Bladder microvascular endothelial cell (primary cell): ENCODE measurements at places on chromosomes 7 and 10. TPM values are rescaled to one million over a fixed set of nuclear protein-coding genes. Genes with fewer than 3 reads are reported as not detected.

The PRPS1L1 gene
- total RNA-seq = not detected in 2 replicates

The TRIM50 gene
- total RNA-seq = not detected in 2 replicates

The OR6V1 gene
- total RNA-seq = not detected in 2 replicates

The CCL24 gene
- total RNA-seq = not detected in 2 replicates

The C7orf33 gene
- not detected in 2 replicates for total RNA-seq

The COL17A1 gene
- 0.49 and 0.88 TPM in 2 replicates for total RNA-seq

The TBC1D12 gene
- total RNA-seq = 10.5 and 17.7 TPM in 2 replicates

The IDI2 gene
- total RNA-seq = not detected in 2 replicates

The DRGX gene
- not detected in 2 replicates for total RNA-seq

The ZNF488 gene
- 0.13 TPM in 1 of 2 replicates, not detected in the other for total RNA-seq

The SMURF1 gene
- total RNA-seq = 11.2 and 27.4 TPM in 2 replicates

The CHAT gene
- total RNA-seq = not detected in 2 replicates

The STK31 gene
- total RNA-seq = 0.13 TPM in 1 of 2 replicates, not detected in the other

The SFTPA1 gene
- not detected in 2 replicates for total RNA-seq

The CHN2 gene
- 0.76 and 2.9 TPM in 2 replicates for total RNA-seq

The NIPSNAP2 gene
- total RNA-seq = 23.5 and 35.2 TPM in 2 replicates

The VIPR2 gene
- total RNA-seq = not detected in 2 replicates

The FOXI2 gene
- not detected in 2 replicates for total RNA-seq

The KIN gene
- total RNA-seq = 3.2 and 6.1 TPM in 2 replicates

The SEMA3E gene
- total RNA-seq = 0.32 and 1.7 TPM in 2 replicates

The NEURL1 gene
- total RNA-seq = under 0.01 and 0.06 TPM in 2 replicates

The SOSTDC1 gene
- not detected in 2 replicates for total RNA-seq

The C10orf95 gene
- not detected in 2 replicates for total RNA-seq

The CPA5 gene
- total RNA-seq = not detected in 2 replicates

The RBM17 gene
- total RNA-seq = 36.3 and 66.2 TPM in 2 replicates

The CHST15 gene
- total RNA-seq = 24.1 and 51.3 TPM in 2 replicates

The PLPP4 gene
- total RNA-seq = 0.16 and 0.38 TPM in 2 replicates

The TUBB8 gene
- total RNA-seq = not detected in 2 replicates

The FAM25G gene
- total RNA-seq = not detected in 2 replicates

The SHLD2 gene
- total RNA-seq = 16.4 and 22.8 TPM in 2 replicates

The ARHGEF5 gene
- total RNA-seq = 0.06 and 0.16 TPM in 2 replicates
